ENCODE measurements at places on chromosomes 16 and 17.

- no peak for DNase-seq
These were observed 5.3 kb upstream of the HAS3 start for GRCh38 chr16:69100071-69100691.

GRCh38 chr17:13428611-13429042, 173.1 kb downstream of the HS3ST3A1 start:
- no peak for DNase-seq

- no peak for DNase-seq
These were observed 50.3 kb upstream of the TBX2 start for GRCh38 chr17:61349350-61349749.

DNA sequence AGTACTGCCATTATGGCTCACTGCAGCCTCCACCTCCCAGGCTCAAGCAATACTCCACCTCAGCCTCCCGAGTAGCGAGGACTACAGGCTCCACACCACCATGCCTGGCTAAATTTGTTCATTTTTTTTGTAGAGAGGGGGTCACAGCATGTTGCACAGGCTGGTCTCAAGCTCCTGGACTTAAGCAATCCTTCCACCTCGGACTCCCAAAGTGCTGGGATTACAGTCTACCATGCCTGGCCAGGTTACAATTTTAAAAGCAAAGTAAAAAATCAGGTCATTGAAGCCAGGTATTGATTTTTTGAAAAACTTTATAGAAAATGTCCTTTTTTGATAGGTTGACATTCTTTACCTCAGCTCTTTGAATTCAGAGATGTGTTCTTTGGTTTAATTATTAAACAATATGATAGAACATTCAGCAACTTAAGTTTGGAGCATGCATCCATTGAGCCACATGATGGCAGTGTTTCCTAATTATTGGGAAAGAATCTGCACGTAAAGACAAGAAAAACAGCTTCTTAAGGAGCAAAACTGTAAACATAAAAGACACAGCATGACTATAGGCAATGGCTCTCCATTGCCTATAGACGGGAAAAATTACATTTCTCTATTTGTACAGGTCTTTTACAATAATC, 1.7 kb upstream of the SLC16A11 start:
- peak; percentile 66 for DNase-seq

GRCh38 chr16:88754109-88754911, 30.7 kb downstream of the PIEZO1 start:
- DNase-seq, result no peak

DNA sequence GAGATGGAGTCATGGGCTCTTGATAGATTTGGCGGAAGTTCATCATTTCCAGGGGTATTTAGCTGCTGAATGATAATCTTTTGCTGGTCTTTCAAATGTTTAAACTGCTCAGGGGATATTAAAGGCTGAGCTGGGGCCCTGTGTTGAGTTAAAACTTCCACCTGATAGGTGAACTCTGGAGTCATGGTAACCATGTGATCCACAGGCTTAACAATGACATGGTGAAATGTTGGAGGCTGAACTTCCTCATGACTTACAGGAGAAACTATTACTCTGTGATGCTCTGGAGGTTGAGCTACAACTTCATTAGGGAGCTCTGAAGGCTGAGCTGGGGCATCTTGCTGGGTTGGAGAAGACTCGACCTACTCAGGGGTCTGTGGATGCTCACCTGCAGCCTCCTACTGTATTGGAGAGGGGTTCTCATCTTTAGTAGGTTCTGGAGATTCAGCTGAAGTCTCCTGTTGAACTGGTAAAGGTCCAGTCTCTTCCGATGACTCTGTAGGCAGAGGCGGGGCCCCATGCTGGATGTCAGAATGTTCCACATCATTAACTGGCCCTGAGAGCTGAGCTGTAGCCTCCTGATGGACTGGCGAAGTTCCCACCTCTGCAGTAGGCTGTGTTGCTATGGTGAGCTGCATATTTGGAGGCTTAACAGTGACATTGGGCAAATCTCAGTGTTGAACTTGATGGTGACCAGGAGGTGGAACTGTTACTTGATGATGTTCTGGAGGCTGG, 24.2 kb downstream of the RDM1 start:
- no peak for DNase-seq

GRCh38 chr16:7505495-7505894, 172.8 kb downstream of the RBFOX1 start:
- no peak for DNase-seq

- peak; percentile 55 for DNase-seq
These were observed 45.5 kb downstream of the CYTH1 start for GRCh38 chr17:78736526-78737079.

DNA sequence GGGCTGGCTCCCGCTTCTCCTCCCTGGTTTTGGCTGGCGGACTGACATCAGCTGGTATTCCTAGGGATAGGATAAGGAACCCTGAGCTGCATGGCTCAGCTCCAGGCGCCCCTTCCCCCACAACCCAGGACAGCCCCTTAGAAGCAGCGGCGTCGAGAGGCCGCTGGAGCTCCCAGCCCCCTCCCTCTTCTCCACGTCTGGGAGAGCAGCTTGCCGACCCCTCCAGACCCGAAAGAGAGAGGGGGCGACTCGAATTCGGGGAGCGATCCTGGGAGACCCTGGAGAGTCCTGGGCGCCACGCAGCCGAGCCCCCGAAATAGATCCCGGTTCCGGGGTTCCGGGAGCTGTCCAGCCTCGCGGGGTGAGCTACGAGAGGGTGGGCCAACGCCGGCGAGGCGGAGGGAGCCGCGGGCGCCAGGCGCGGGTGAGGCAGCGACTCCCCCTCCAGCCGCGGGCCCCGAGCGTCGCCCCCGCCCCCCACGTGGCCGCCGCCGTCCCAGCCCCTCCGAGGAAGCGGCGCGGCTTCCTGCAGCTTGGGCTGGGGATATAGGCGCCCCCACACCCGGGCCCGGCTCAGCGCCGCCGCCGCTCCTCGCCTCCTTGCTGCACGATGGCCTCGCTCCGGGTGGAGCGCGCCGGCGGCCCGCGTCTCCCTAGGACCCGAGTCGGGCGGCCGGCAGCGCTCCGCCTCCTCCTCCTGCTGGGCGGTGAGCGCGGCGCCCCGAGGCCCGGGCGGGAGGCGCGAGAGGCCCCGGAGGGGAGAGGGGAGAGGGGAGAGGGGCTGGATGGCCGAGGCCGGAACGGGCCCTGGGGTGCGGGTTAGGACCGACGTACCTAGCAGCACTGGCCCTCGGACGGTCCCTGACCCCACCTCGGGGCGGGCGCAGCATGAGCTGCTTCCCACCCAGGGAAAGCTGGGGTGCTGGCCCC, at the start of gene RAMP2:
Gene RAMP2 (plus strand): TSS at position 576 of the 930 bp plus-strand sequence. CDS start 35 bp downstream, at position 611.
- peak; percentile 56 for DNase-seq

DNA sequence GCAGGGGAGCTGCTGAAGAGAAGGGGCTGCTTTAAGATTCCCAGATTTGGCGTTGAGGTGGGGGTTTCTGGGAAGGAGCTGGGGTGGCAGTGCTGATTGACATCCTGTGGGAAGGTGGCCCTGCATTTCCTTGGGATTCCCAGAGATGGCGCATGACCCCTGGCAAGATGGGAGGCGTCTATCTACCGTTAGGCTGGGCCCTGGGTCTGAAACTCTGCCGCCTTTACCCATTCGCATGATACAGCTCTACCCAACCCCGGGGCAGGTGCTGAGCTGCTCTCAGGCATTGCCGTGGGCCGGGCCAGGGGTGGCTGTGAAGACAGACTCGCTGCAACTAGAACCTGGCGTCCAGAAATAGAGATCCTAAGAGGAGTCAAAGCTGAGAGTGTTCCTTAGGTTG, 9.9 kb upstream of the MVD start:
- DNase-seq, result no peak

All from SK-N-DZ (cell line).